ENCODE measurements at places on chromosomes 4 and X.

GRCh38 chrX:150688911-150689451 lies 4.2 kb upstream of the MTMR1 start:
- no peak for DNase-seq

- DNase-seq, result no peak
These were observed 176.4 kb upstream of the JADE1 start for GRCh38 chr4:128633067-128633466.

GRCh38 chr4:107603430-107603829 lies 116.6 kb downstream of the PAPSS1 start:
- no peak for DNase-seq

DNA sequence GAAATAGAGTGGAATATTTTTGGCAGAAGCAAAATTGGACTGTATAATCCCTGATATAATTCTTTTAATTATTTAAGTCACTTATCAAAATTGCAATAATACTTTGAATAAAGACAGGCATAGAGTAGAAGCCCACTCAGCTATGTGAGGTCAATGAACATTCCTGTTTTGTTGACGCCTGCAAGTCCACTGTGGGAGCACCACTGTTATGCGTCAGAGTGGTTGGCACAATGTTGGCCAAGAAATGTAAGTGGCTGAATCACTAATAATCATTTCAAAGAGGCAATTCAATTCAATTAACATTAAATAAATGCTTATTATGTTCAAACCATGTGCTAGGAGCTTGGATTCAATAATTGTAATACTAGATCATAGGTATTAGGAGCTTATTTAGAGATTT lies 221.0 kb downstream of the SPCS3 start:
- DNase-seq, result no peak

- DNase-seq, result no peak
These were observed 2065.8 kb downstream of the ARAP2 start for GRCh38 chr4:34178476-34178875.

DNA sequence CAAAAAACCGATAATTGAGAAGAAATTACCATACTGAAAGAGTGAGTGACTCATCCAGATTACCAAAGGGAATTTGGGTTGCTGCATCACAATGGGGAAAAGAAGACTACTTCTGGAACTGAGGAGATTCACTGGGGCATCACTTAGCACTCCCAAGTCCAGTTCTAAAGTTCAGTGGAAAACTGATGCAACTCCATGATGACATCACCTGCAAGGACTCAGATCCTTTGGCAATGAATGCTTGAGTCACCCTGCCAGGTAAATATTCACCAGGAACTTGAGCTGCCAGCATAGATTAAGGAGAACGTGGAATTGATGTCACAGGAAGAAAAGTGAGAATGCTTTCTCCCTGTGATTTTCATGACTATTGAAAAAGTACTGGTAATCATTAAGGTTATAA lies 32.0 kb upstream of the SMIM10L2A start:
- DNase-seq, result no peak

DNA sequence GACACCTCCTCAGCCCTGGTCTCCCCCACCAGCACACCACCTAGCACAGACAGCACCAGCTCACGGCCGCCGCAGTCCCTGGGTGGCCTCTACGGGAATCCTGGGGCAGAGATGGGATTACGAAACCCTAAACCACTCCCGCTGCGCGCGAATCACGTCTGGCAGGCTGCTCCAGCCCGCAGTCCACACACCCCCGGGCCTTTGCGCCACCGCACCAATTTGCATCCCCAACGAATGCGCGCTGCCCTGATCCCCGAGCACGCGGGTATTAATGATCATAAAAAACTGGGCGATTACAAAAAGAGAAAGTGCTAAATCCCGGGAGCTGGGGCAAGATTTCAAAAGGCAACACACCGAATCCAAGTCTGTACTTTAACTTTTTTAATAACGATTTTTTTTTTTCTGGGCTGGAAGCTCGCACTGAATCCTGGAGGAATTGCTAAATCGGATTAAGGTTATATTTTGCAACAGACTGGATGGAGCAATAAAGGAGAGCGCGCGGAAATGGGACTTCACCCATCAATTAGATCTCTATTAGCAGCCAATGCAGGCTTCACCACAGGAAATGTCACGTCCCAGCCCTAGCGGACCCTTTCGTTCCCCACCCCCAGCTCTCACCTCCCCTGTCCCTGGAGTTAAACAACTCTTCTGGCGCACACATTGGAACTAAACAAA lies 69.8 kb upstream of the TMEM33 start:
- DNase-seq, result no peak

DNA sequence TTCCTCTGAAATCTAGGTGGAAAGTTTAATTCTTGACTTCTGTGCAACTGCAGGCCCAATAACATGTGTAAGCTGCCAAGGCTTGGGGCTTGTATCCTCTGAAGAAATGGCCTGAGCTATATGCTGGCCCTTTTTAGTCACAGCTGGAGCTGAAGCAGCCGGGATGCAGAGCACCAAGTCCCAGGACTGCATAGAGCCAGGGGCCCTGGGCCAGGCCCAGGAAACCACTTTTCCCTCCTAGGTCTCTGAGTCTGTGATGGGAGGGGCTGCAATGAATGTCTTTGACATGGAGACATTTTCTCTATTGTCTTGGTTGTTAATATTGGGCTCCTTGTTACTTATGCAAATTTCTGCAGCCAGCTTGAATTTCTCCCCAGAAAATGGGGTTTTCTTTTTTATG lies 588.5 kb downstream of the CENPC start:
- DNase-seq, result no peak

- no peak for DNase-seq
These were observed 40.4 kb upstream of the MAGEB10 start for GRCh38 chrX:27767387-27767786.

DNA sequence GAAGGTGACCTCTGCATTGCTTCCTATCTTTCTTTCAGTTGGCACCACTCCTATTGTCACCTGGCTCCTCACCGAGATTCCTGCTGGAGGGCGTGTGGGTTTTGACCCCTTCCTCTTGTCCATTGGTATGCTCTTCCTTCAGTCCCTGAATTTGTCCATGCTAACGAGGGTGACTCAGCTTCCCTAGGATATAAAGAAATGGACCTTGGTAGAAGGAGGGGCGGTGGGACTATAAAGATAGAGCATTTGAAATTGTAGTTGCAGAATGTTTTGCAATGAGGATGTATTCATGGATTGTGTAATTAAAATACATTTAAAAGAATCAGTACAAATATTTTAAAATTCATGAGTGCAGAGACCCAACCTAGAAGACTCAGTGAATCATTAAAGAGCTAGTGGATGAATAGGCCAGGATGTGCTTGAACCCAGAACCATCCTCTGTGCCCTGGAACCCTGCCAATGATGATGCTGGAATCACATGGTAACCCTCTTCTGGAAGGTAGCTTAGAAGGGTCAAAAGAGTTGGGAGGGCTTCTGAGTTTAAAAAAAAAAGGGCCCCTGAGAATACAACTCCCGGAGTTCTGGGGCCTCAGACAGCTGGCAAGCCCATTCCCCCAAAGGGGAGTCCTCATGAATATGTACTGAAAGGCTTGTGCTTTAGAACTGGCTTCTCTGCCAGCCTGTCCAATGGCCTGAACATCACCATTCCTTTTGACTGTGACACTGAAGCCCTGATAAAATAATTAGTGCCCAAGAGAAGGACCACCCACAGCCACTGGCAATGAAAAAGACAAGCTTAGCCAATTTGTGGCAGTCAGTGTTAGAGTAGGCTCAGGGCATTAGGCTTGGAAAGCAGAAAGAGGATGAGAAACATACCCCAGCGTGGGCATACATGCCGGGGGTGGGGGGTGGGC lies 8.0 kb downstream of the XPNPEP2 start:
- no peak for DNase-seq

GRCh38 chrX:15206306-15206705 lies 63.6 kb downstream of the ASB9 start:
- peak; percentile 69 for DNase-seq

DNA sequence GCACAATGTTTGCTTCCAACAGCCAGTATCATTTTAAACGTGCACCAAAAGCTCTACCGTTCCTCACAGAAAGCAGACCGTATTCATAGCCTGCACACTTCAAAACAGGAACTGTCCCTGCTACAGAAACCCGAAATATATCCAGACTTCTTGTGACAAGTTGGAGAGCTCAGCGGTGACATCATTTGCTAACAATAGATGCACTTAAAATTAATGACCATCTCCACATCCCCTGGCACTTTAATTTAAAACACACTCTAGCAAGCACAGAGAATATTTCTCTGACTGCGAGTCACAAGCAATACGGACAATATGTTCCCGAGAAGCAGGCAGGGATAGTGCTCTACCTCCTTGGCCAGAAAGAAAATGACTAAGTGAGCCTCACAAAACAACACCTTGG lies 2.5 kb downstream of the NYX start:
- peak; percentile 13 for DNase-seq

- DNase-seq, result no peak
These were observed 17.2 kb upstream of the ADGRL3 start for GRCh38 chr4:61182915-61183314.

DNA sequence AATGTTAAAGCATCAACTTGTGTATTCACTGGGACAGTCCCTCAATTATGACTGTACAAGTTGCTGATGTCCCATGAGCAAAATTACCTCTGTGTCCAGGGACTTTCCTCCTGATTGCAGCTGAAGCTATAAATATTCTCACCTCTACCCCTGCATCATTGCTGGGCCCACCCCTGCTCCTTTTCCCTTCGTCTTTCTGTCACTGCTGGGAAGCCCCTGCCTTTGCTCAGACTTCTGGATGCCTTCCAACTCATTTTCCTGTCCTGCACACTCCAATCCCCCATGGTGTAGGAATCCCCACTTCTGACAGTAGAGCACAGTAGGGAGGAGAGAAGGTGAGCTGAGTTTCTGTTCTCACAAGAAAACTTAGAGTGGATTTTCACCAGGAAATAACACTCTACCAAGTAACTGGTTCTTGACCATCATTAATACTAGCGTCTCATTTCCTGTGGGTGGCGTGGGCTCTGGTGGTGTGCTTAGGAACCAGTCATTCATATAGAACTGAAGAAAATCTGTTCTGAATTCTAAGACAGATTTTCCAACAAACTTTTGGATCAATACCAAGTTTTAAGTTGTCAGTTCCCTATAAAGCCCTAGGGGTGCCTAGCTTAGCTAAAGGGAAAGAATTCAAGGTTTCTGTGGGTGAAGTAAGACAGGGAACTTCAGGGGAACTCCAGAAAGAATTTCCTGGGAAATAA lies 136.2 kb upstream of the MED14 start:
- DNase-seq, result no peak

- no peak for DNase-seq
These were observed at the start of gene LNX1 for GRCh38 chr4:53591372-53591892. LNX1 (minus strand) TSS chr4:53591486; CDS start chr4:53574002, 17,484 bp downstream.

GRCh38 chr4:36388710-36389109 lies 107.3 kb downstream of the DTHD1 start:
- DNase-seq, result no peak

DNA sequence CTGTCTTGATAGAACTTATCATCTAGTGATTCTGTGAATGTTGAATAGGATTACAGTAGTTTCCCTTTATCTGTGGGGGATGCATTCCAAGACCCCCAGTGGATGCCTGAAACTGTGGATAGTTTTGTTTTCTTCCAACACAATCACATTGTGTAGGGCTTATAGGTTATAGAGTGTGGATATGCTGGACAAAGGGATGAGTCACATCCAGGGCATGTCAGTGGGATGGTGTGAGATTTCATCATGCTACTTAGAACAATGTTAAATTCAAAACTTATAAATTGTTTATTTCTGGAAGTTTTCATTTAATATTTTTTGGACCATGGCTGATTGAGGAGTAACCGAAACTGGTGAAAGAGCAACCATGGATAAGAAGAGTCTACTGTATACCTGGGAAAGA lies 432.3 kb upstream of the ATOH1 start:
- DNase-seq, result no peak

- no peak for DNase-seq
These were observed 343.1 kb upstream of the MAOA start for GRCh38 chrX:43313035-43313434.

DNA sequence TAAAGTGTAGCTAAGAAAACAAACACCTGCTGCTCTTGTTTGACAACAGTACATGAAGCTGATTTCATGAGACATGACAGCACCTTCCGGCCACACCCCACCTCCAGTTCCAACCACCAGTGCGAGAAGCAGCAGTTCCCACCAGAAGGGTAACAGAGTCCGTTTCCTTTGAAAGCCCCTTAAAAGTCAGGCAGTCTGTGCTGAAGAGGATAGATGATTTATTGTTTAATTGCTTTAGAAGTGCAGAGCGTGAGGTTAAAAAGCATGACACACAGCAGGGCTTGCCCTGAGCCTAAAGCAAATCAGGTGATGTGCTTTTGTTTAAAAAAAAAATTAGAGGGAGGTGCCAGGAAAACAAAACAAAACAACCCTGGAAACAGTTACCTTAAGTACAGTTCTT lies 82.6 kb downstream of the HADH start:
- peak; percentile 39 for DNase-seq

GRCh38 chrX:151735219-151735618 lies 673 bp downstream of the CNGA2 start:
- DNase-seq, result no peak

DNA sequence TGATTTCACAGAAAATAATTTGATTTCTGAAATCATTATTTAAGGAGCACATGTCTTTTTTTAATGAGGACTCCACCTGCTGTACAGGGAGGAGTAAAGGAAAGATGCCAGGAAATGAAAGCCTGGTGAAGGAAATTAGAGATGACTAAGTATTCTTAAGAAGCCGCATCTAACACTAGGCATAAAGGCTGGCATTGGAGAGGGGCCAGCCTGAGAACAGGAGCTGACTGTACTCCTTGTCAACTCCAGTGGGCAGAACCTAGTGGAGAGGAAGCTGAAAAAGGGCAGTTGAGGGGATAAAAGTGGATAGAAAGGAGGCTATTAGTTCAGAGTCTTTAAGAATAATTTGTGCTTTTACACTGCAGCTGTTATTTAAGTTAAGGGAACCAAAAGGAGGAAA lies 393.0 kb downstream of the PPP1R2C start:
- DNase-seq, result no peak

DNA sequence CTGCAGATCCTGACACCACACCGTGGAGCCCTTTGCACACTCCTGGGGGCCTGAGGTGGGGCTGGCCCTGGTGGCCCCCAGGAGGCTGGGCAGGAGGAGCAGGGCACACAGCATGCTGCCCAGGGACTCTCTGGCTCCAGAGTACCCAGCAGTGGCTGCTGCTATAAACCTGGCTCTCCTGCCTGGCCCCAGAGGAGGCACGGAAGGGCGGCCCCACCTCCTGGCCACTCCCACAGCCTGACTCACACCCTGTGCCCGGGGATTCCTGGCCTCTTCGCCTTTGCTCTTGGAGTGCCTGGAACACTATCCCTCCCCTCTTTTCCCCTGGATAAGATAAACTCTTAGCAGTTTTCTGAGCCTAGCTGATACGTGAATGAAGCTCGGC lies at the start of gene PSAPL1:
TSS of gene PSAPL1 (minus strand) at position 165 of the 385 bp plus-strand sequence. CDS start at position 114, 51 bp downstream.
- no peak for DNase-seq

- no peak for DNase-seq
These were observed 79.3 kb downstream of the FAM114A1 start for GRCh38 chr4:38946919-38947318.

GRCh38 chrX:15334561-15334960 lies 762 bp downstream of the PIGA start:
- no peak for DNase-seq

GRCh38 chr4:1571165-1572009 lies 112.7 kb downstream of the FAM53A start:
- DNase-seq, result no peak

All from NCI-H1105 (cell line).